ENCODE measurements at places on chromosomes 6 and 20.

GRCh38 chr6:149860834-149861602 lies 3.1 kb downstream of the LRP11 start:
- no peak for DNase-seq

GRCh38 chr20:11067359-11067758 lies 393.6 kb upstream of the JAG1 start:
- DNase-seq: no peak

DNA sequence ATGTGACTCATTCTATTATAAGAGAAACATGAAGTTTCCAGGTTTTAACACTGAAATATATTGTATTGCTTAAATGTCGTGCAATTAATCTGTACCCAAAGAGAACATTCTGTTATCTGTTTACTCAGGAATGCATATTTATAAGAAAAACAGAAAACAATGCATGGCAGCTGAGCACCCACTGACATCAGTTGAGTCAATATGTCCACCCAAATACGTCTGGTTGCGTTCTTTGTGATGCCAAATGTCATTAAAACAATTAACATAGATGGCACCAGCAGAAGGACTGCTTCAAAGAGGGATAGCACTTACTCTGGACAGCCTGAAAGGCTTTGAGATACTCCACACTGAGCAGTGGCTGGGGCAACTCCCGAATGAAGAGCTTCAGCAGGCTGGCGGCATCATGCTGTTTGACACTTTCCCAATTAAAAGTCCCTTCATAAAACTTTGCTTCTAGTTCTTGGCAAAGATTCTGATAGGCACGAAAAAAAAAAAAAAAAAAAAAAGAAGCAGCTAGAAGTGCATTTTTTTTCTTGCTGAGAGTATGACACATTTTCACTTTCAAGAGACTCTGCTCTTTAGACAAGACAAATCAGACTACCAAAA lies 102.3 kb downstream of the ARHGAP18 start:
- no peak for DNase-seq

DNA sequence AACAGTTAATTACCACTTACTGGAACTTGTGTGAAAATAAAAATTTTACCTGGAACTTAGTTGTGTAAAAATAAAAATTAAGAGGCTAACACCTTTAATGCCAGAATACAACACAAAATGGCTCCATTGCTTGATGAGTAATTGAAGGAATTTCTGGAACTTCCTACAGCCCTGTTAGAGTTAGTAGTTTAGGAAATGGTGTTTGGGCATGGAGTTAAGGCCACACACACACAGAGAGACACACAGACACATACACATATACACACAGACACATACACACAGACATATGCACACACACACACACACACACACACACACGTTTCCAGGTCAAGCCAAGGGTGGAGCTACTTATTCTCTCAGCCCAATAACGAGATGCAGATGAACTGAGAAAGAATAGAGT lies 20.6 kb upstream of the CST3 start:
- no peak for DNase-seq

GRCh38 chr6:16251706-16252105 lies 13.3 kb downstream of the GMPR start:
- DNase-seq: no peak

- DNase-seq: no peak
These were observed 34.3 kb downstream of the PRSS35 start for GRCh38 chr6:83546636-83547035.

GRCh38 chr20:46388937-46389336 lies 17.5 kb downstream of the ELMO2 start:
- no peak for DNase-seq

DNA sequence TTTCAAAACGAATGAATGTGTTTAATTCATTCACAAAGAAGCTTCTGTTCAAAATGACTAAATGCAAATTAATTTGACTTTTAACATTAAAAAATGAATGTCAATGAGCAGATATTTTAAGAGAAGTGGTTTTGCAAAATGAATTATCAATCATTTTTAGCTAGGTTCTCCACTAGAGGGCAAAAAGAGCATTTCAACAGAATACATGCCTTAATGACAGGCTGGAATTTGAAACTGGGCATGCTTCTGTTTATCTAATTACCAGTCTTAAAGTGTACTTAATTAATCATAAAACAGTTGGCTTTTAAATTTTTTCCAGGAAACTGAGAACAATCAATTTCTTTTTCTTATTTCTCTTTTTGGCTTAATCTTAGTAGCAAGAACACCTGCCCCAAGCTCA lies 63.8 kb upstream of the TINAG start:
- peak; percentile 31 for DNase-seq

DNA sequence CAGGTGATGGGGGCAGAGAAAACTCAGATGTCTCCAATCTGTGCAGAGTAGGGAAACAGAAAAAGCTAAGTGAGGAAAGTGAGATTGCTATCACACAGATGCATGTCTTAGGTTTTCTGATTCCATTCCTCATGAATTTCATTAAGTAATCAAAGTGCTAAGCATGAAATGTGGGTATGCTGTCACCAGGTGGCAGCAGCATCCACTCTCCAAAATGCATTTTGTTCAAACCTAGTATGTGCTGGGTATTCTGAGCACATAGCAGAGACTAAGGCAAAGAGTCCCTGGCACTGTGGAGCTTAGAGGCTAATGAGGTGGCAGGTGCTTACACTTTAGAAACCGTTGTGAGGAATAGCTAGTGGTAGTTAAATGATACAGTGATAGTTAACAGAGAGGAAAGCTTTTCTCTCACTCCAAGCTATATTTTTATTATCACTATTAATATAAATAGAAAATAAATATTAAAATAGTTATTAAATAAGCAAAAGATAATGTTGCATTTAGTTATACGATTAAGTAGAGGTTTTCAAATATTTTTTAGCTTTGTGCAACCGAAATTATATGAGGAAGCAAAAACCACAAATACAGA lies 179.5 kb downstream of the CDH26 start:
- peak; percentile 83 for DNase-seq

DNA sequence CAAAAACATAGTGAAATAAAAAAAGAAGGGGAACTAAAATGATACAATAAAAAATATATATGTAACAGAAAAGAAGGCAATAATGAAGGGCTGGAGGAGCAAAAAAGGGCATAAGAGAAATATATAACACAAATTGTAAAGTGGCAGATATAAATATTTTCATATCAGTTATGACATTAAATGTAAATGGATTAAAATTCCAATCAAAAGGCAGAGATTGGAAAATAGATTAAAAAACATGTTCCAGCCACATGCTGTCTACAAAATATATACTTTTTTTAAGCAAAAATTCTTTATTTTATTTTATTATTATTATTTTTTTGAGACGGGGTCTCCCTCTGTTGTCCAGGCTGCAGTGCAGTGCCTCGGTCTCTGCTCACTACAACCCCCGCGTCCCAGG lies 23.9 kb upstream of the NT5E start:
- DNase-seq: no peak

DNA sequence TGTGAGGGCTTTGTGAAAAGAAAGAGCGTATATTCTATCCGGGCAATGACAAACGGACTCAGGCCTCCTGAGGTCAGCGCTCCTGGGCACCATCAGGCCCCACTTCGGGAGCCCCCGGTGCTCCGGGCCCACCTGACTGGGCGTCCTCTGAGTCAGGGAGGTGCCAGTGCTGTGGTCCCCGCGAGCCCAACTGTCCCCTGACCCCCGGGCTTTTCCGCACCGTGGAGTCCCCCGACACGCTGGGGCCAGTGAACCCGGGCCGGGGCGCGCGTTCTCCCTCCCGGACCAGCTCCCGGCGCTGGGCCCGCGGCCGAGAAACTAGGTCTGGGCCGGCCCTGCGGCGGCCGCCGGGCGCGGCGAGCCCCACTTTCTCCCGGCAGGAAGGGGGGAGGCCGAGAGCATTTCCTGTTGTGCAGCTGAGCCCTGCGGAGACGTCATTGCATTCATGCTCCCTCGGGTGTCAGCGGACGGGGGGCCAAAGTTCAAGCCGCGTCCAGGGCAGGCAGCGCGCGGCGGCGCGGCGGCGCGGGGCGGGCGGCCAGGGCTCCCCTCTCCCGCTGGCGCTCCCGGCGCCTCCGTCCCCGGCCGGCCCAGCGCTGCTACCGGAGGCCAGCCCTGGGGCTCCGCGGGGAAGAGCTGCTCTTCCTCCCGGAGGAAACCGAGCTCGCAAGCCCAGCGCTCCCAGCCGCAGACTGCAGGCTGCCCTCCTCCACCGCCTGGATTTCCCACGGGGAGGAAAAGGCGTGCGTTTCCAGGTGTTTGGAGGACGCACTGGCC lies 18.3 kb downstream of the HIVEP2 start:
- DNase-seq: peak; percentile 75

DNA sequence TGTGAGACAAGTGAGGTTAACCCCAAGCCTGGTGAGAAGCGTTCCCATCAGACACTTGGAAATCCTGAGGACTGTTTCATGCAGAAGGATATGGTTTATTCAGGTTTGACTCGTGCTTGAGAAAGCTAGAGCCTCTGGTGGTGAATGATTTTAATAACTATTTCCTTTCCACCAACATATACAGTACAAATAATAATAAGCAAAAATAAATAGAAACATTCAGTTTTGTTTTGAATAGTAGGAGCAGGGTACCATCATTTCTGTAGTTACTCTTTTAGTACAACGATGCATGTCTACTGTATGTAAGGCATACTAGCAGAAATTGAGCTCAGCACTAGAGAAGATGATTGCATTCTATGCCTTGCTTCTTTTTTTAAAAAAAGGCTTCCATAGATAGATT lies 33.5 kb downstream of the PLG start:
- DNase-seq: no peak

- peak; percentile 97 for DNase-seq
These were observed 40.1 kb downstream of the OR2B2 start for GRCh38 chr6:27871924-27872638.

DNA sequence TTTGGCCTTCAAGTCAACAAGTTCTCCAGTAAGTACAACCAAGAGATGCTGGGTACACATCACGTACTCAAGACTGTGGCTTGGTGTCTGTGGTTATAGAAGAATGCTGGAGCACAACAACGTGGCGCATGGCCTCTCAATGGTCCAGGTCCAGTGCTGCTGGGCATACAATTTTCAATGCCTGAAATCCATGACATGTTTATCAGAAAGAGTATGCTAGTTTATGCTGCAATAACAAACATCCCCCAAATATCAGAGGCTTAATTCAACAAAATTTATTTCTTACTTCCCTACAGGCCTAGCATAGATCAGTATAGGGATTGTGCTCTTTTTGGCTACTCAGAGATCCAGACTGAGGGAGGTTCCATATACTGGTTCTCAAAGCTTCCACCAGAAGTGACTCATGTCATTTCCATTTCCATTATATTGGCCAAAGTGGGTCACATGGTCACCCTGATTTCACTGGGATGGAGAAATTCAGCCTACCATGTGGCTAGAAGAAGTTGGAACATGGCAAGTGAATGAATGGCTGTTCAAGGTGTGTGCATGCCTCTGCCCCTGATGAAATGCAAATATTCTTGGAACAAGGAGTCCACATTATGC lies 33.3 kb upstream of the KIF16B start:
- no peak for DNase-seq

DNA sequence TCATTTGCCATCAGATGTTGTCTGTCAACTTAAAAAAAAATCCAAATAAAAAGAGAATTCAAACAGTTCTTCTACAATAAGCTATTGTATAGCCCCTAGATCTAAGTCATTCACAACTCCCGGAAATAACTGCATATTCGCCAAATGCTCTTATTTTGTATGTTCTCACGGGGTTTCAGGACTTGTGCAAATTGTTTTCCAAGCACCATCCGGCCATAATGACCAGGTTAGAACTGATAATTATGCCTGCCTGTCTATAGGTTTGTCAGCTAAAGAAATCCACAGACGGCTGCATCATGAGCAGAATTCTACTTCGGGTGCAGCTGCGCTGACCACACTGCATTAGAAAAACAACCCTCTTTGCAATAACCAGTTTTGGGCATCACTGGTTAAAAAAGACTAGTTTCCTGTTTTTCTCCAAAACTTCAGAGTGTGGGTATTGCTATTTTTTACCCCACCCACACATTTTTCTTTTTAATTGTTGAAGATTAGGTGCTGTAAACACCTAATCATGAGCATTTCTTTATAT lies 87.7 kb downstream of the HIVEP2 start:
- no peak for DNase-seq

- DNase-seq: no peak
These were observed 1.4 kb upstream of the RBPJL start for GRCh38 chr20:45305262-45305661.

GRCh38 chr6:131976545-131977061 lies 25.4 kb upstream of the CCN2 start:
- no peak for DNase-seq

GRCh38 chr20:45523821-45524220 lies 8.4 kb upstream of the SPINT3 start:
- DNase-seq: no peak

- DNase-seq: peak; percentile 92
These were observed 56.6 kb downstream of the E2F3 start for GRCh38 chr6:20458027-20458894.
